ENCODE measurements at places on chromosomes 1 and 21.

DNA sequence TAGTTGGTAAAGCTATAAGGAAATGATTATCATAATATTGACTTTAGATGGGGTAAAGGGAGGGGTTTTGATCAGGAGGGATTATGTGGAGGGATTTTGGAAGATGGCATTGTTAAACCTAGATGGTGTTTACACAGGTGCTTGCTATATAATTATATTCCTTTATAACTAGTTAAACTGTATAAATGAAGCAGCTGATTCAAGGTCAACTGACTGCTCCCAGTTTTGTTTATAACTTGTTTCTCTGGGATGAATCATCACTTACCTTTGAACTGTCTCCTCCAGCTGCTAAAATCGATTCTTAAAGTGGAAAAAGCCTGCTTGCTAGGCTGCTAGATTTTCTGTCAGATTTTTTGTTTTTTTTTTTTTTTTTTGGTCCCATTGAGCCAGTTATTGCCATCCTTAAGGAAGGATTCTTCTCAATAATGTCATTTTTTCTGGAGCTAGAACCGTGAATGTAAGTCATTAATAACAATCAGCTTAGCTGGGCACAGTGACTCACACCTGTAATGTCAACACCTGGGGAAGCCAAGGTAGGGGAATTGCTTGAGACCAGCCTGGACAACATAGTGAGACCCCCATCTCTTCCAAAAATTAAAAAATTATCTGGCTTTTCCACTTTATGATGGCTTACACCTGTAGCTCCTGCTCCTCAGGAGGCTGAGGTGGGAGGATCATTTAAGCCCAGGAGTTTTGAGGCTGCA lies 153.2 kb downstream of the PIK3R3 start:
- no peak for DNase-seq

GRCh38 chr1:207328004-207328403 lies 6.5 kb downstream of the CD55 start:
- DNase-seq, result no peak

- no peak for DNase-seq
Measured at GRCh38 chr1:209155546-209155945, 428.0 kb upstream of the CAMK1G start.

- no peak for DNase-seq
Measured at GRCh38 chr21:14550135-14550534, 4.0 kb upstream of the SAMSN1 start.

DNA sequence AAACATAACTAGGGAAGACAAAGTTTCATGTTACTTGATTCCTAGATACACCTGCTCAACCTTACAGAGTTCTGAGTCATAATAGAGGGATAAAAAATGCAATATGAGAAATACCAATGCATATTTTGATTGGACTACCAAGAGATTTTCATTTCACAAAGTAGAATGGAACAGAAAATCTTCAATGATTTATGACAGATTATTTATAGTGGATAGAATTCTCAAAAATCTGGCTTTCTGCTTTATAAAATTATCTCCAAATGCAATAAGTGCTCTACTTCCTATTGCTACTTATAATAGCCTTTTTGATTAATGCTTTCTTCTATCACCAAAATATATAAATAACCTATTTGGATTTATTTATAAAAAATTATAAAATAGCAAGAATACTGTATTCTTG lies 18.9 kb upstream of the ATP6V1G3 start:
- DNase-seq, result no peak

GRCh38 chr1:18631496-18632217 lies 1.0 kb downstream of the PAX7 start:
- DNase-seq, result no peak

GRCh38 chr21:43290421-43291346 lies 121.9 kb downstream of the CRYAA start:
- DNase-seq, result no peak

GRCh38 chr1:183864611-183865010 lies 59.7 kb downstream of the RGL1 start:
- DNase-seq, result no peak

GRCh38 chr1:246932366-246932700 lies 585 bp upstream of the AHCTF1 start:
- no peak for DNase-seq

DNA sequence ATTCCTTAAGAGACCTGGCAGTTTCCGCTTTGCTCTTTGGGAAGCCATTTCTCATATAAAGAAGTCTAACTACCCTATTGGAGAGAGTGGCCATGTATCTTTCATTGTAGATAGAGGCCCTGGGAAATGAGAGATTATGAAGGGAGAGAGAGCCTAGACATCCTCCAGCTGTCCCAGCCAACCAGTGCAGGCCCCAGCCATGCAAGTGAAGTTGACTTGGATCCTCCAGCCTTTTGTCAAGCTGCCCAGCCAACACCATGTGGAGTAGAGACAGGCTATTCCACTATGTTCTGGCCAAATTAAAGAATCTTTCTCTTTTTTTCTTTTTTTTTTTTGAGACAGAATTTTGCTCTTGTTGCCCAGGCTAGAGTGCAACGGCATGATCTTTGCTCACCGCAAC lies 7.1 kb upstream of the ANP32E start:
- no peak for DNase-seq

GRCh38 chr1:238568735-238569134 lies 678.0 kb upstream of the ZP4 start:
- DNase-seq, result no peak

DNA sequence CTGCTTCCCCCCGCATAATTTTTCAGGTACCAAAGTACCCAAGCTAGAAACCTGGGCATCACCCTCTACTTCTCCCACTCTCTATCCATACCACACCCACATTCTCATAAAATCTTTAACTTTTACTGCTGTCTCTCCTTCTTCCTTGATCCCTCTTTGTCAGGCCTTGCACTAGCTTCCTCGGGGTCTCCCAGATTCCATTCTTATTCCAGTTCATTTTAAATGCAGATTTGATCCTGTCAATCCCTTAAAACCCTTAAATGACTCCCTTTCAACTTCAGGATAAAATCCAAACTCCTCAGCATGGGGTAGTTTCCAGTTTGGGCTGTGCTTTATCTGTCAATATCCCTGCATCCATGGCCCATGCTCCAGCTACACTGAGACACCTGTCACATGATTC lies 343.5 kb downstream of the PBX1 start:
- DNase-seq, result no peak

DNA sequence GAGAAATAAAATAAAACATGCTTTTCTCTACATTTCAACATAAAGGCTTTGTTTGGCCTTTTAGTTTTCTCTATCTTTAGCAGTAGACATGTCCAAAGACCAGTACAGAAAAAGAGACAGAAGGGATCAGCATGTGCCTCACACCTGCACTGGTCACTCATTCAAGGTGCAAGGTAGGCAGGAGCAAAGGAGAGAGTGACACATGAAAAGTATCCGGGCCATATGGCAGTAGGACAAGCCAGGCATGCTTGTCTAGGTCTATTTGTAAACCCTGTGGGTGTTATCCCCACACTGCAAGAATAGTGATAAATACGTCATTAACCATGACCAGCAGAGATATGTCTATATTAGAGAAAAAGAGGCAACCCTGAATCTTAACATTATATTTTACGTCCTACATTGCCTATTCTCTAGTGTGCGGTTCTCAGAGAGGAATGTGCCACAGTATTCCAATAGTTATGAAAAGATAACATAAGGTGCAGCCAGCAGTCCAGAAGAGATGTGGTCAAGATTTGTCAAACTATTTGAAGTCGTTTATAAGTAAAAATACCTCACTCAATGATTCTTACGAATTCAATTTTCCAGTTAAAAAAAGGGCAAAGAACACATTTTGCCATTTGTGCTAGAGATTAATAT lies 32.1 kb downstream of the PRRX1 start:
- DNase-seq, result no peak

DNA sequence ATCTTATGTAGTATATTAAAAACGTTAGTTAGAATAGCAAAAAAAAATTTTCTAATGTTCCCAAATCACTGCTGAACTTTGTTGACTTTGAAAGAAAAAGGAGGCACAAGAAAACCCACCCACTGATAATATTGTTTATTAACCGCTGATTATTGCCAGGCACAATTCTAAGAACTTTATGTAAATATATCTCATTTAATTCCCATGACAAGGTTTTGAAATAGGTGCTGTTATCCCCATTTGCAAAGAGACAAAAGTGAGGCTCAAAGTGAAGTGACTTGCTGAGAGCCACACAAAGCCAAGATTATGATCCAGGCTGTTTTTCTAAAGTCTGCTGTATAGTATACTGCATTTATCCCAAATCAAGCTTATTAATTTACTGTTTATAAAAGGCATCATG lies 56.4 kb downstream of the SASS6 start:
- DNase-seq, result no peak

DNA sequence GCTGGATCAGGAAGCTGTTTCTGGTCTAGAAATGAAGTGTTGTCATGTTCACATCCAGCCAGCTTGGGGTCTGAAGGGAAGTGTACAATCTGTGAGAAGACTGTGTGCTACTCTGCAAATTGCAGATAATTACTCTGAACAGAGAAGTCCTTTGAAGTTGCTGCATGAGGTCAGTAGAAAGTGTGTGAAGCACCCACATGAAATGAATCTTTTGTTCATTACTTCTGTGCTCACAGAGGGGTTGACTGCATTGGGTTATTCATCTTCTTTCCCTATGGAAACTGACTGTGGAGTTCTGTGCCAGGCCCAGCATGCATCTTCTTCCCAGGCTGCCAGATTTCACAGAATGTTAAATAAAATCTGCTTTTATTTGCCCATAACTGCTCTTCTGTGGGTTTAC lies 47.1 kb downstream of the CTH start:
- no peak for DNase-seq

GRCh38 chr1:2556678-2557481 lies 709 bp downstream of the TNFRSF14 start:
- DNase-seq, result no peak

- no peak for DNase-seq
Measured at GRCh38 chr1:55423376-55423775, 208.2 kb upstream of the USP24 start.

GRCh38 chr1:232744847-232745246 lies 60.4 kb upstream of the MAP10 start:
- no peak for DNase-seq

GRCh38 chr1:18230321-18230720 lies 122.7 kb downstream of the IGSF21 start:
- DNase-seq, result no peak

GRCh38 chr21:25179116-25179515 lies 428.2 kb downstream of the MRPL39 start:
- no peak for DNase-seq

DNA sequence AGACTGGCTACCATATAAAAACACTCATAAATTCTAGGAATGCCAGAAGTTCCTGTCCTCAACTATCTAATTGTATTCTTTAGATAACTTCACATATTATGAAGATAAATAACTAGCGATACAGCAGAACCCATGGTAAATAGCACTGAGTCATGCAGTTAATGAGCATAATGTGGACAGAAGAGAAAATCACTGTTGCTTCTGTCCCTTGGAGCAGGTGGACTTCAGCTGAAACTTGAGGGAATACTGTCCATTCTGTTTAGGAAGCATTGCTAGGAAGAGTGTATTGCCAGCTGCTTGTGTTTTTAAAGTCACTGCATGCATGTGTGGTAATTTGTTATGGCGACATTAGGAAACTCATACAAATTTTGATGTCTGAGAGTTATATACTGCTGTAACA lies 854.4 kb downstream of the LTN1 start:
- no peak for DNase-seq

DNA sequence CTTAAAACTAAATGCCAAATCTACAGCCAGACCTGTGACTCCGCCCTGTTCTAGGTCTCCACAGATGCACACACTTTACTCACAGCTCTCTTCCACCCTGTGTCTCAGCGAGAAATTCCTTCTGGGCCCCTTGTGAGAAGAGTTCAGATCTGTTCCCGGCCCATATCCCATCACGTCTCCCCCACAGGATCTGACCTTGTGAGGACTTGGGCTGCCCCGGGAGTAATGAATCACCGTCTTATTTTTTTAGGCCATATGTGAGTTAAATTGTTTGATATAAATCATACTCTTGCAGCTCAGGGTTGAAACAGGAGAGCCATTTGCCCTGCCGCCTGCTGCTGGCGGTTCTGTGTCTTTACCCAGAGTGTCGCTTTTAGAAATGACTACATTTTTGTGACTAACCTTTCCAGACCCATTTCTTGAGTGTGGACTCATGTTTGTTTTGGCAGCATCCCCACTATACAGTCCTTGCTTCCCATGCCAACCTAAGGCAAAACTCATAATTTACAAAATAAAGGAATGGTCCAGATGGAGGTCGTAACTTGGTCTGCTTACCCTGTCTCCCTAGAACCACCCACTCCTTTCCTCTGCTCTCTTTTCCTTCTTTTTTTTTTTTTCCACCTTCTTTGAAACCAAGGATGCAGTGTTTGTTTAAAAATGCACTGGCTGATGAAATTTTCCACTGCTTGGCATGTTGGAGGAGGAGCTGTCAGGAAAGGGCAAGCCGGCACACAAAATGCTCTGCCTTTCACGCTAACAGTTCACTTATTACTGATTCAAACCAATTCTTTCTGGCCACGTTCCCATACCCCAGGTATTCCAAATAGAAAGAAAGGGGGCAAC lies 98.0 kb upstream of the C1orf105 start:
- no peak for DNase-seq

GRCh38 chr1:47184090-47184821 lies 5.6 kb downstream of the PDZK1IP1 start:
- DNase-seq, result no peak

- no peak for DNase-seq
Measured at GRCh38 chr1:34113887-34114286, 51.1 kb downstream of the CSMD2 start.

- DNase-seq, result no peak
Measured at GRCh38 chr1:116472431-116472961, 98.3 kb downstream of the CD58 start.

DNA sequence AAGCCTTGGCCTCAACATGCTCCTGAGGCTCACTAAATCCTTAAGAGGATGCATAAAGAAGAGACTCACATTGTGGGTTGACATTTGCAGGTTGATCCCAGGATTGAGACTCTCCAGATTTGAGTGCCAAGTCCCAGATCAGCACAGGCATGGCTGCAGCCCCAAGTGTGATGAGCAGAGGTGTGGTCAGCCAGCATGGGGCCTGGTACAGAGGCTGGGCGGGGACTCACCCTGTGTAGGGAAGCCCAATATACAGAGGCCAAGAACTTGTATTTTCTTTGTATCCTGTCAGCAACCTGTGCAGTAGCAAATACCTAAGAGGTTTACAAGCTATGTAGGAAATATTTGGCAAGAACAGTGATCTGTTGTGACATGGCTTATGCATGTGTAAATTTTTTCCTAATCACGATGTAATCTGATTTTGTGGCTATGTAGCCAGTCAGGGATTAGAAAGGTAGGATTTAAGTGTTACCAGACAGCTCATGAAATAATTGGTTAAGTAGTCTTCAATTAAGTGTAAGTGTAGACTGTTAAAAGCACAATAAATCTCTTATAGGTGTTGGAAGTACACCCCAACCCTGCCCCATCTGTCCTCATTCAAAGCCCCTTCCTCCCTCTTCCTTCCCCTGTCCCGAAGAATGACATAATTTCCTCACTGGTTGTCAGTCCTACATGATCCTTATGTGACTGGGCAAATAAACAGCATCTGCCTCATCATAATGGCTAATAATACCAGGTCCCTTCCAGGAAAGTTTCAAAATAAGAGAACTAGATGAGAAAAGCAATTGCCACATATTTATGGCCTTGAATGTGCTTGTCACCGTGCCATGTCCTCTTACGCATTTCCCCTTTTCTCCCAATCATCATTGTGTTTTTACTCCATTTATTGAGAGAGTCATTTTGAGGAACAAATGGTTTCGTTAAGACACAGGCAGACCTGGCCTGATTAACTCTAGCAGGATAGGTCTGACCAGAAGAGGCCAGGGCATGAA lies 120.9 kb downstream of the HLX start:
- no peak for DNase-seq

- no peak for DNase-seq
Measured at GRCh38 chr1:17525996-17526686, 13.4 kb upstream of the ARHGEF10L start.

Data from stimulated activated CD8-positive, alpha-beta memory T cell treated with anti-CD3 and anti-CD28 coated beads, Interleukin-7, amount 100 ng/mL, for 24 hours (primary cell).